ENCODE measurements at places on chromosomes 2 and 18. TPM values are rescaled to one million over a fixed set of nuclear protein-coding genes. Genes with fewer than 3 reads are reported as not detected.

GRCh38 chr18:54739476-54739875 lies 88.8 kb upstream of the RAB27B start:
- no peak for DNase-seq

DNA sequence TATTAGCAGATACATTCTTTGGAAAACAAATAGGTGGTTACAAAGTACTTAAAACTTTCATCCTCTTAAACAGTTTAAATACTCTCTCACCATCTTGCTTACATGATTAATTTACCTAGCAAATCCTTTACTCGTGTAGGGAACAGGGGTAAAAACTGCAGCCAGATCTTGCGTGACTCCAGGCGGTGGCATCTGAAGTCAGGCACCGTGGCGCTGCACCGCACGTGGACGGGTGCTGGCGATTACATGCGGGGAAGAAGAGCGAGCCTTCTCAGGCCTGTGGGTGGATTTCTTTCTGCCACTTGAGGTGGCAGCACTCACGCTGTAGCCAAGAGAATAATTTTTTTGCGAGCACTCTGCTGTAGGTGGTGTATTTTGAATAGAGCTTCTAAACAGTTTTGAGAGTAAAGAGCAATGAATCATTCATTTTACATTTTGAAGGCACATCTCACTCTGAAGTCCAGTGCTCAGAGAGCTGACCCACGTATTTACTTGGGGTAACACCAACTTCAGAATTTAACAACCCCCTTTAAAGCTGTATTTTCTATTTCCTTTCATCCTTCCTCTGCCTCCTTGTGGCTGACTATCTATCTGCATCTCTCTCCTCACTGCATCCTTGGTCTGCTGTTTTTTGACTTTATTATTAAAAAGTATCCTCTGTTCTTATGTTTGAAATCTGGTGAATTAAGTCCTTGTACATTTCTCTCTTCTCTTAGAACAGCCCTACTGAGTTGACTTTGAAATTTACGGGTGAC lies 68.9 kb downstream of the EPAS1 start:
- DNase-seq: no peak

DNA sequence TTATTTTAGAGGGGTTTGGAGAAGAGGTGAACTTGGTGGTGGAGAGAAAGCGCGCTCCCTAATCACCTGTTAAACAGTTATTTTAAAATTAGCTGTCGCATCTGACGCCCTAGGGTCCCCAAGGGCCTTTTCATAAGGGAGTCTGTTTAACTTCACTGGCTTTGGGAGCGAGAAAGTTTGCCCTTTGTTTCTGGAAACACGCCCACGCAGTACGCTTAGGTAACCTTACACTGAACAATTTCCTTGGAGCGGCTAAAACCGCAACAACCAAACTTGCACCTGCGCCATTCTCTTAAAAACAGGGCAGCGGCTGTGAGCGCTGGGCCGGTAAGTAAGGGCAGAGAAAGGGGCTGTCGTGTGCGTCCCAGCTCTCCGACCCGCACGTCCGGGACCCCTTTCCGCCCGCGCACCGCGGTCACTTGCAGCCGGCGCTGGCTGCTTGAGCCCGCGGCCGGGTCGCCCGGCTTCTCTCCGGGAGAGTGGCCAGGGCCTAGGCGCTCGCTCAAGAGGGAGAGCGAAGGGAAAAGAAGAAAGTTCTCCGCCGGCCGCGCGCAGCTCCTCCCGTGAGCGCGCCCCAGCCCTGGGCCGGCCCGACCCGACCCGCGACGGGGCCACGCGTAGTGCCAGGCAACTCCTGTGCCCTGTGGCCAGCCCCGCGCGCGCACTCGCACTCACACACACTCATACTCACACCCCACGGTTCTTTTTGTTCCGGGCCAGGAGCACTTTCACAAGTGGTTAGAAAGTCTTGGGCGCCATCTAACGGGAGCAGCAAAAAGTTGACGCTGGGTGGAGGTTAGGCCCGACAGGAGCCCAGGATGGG lies 19.2 kb downstream of the POU3F3 start:
- DNase-seq: peak; percentile 49

- peak; percentile 50 for DNase-seq
Observed at GRCh38 chr18:68791801-68792200, 6.1 kb upstream of the CCDC102B start.

DNA sequence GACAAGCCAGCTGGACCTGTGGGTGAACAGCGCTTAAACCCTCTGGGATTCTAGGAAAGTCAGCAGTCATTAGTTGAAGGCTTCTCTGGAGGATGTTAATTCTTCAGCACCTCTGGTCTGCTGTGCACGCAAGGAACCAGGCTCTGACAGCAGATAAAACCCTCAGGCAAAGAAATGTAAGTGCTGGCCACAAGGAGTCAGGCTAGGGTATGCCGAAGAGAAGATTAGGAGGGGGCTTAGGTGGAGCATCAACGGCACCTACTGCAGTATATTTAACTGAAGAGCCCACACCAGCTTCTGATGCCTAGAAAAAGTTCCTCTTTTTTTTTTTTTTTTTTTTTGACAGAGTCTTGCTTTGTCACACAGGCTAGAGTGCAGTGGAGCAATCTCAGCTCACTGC lies 304.2 kb upstream of the MC4R start:
- DNase-seq: no peak

Gene GPR39
- 3.2 TPM for total RNA-seq
